Kidney epithelial cell (primary cell): ENCODE measurements at places on chromosomes 7 and 10. TPM values are rescaled to one million over a fixed set of nuclear protein-coding genes. Genes with fewer than 3 reads are reported as not detected.
A peak's percentile ranks its signal among the peaks of the same experiment; 100 is the strongest.

GRCh38 chr10:46555366-46555712 lies 1.1 kb downstream of the GPRIN2 start:
- DNase-seq = no peak

GRCh38 chr7:1290026-1290678 lies 57.5 kb downstream of the UNCX start:
- no peak for DNase-seq

- DNase-seq = no peak
These were observed 19.5 kb upstream of the MUC3A start for GRCh38 chr7:100929808-100930174.

- no peak for DNase-seq
These were observed 121.9 kb downstream of the BBS9 start for GRCh38 chr7:33251301-33251700.

Gene FGFR2
- total RNA-seq = 4.5 and 8.9 TPM in 2 replicates

Gene NPY4R2
- not detected in 2 replicates for total RNA-seq

DNA sequence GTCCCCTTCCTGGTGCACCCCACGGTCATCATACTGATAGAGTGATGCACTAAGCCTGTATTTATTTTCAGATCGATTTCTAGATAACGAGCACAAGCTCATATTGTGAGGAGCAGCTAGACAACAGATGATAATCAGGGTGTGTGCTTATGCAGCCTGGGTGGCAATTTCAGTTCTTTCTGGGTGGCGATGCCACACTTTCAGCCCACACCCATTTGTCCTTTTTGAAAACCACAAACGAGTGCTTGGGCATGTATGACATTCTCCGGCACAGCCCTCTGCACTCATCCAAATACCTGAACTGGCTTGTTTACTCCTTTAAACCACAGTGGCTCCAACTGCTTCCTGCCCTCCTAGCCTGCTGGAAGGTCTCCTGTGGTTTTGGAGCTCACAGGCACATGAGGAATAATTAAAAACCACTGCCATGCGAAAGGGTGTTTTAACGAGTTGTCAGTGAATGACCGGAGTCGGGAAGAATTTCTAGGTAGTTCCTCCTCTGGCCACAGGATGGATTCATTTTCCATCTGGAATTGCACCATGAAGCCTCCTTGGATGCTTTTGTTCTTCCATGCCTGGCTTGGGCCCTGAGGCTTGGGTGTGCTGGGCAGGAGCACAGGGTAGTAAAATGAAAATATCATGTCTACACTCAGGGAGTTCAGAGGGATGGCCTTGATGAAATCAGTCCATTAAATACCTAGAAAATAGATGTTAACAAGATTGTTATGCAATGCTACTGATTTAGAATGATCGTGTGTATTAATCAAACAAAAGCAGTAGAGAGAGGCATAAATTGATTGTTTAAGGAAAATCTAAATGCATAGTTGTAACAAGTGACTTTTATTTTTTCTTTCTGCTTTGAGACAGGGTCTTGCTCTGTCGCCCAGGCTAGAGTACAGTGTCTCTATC lies 52.4 kb upstream of the ITGB1 start:
- DNase-seq = peak; percentile 62

Gene VPS37D
- total RNA-seq = 9.0 and 12.2 TPM in 2 replicates

Gene GRM3
- total RNA-seq = not detected in 2 replicates

- DNase-seq = no peak
These were observed 631.5 kb upstream of the NRP1 start for GRCh38 chr10:33965795-33966581.

GRCh38 chr10:52563360-52563759 lies 209.2 kb downstream of the MBL2 start:
- no peak for DNase-seq

DNA sequence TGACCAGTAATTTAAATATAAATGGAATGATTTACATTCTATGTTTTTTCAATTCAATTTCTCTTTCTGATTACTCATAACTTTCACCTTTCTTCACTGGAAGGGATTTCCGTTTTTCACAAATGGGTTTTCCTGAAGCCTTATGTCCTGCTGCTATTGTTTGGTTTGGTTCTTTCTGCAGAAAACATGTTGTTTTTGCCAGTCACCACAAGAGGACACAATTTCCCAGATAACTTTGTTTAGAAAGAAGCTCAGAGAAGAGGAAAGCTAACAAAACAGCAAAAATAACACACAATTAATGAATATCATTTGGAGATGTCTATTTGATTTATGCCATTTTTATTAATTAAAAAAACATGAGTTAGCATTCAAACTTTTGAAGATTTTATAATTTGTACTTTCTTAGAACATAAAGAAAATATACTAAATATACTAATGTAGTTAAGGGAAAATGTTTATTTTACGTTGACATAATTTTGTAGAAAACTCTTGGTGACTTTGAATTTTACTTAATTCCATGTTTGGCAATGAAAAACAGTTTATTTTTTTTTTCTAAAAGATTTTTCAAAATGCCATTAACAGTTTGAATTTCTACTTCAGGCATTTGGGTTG lies 4.6 kb upstream of the TWIST1 start:
- no peak for DNase-seq

- no peak for DNase-seq
These were observed 112.6 kb downstream of the EEPD1 start for GRCh38 chr7:36265680-36266079.

Gene HOXA5
- 18.8 and 19.1 TPM in 2 replicates for total RNA-seq

GRCh38 chr10:132413226-132414205 lies 16.5 kb downstream of the PWWP2B start:
- DNase-seq = no peak

Gene HEPACAM2
- 0.08 TPM in 1 of 2 replicates, not detected in the other for total RNA-seq

- DNase-seq = no peak
These were observed 211.6 kb downstream of the SFMBT2 start for GRCh38 chr10:7199152-7199760.

GRCh38 chr10:128549101-128549608 lies 422.9 kb upstream of the MKI67 start:
- DNase-seq = no peak

Gene COL13A1
- 0.41 and 1.7 TPM in 2 replicates for total RNA-seq

Gene AVPI1
- 17.2 and 18.9 TPM in 2 replicates for total RNA-seq

Gene SYPL1
- total RNA-seq = 67.9 and 69.0 TPM in 2 replicates

Gene UPK3B
- total RNA-seq = not detected in 2 replicates

GRCh38 chr7:47738563-47739166 lies 156.8 kb upstream of the TNS3 start:
- no peak for DNase-seq

Gene GHITM
- 231 and 276 TPM in 2 replicates for total RNA-seq

GRCh38 chr10:86017841-86018734 lies 348.5 kb downstream of the GRID1 start:
- DNase-seq = no peak

- DNase-seq = no peak
These were observed 42.8 kb downstream of the CYP2C8 start for GRCh38 chr10:95026461-95026860.

DNA sequence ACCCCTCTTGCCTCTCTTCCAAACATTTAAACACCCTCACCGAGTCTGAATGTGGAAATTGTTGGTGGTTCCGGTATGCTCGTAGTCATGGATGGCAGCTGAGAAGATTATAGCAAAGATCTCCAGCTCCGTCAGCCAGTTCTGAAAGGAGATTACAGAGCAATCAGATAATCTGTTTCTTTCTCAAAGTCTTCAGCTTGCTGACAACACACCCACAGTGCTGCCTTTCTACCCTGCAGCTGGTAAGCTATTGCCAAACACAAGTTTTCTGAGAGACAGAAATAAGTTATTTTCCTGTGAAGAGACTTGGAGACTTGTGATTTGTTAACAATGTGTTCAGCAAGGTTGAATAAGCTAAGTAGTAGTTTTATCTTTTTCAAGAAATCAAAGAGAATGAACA lies 163.6 kb downstream of the PPP1R17 start:
- no peak for DNase-seq

DNA sequence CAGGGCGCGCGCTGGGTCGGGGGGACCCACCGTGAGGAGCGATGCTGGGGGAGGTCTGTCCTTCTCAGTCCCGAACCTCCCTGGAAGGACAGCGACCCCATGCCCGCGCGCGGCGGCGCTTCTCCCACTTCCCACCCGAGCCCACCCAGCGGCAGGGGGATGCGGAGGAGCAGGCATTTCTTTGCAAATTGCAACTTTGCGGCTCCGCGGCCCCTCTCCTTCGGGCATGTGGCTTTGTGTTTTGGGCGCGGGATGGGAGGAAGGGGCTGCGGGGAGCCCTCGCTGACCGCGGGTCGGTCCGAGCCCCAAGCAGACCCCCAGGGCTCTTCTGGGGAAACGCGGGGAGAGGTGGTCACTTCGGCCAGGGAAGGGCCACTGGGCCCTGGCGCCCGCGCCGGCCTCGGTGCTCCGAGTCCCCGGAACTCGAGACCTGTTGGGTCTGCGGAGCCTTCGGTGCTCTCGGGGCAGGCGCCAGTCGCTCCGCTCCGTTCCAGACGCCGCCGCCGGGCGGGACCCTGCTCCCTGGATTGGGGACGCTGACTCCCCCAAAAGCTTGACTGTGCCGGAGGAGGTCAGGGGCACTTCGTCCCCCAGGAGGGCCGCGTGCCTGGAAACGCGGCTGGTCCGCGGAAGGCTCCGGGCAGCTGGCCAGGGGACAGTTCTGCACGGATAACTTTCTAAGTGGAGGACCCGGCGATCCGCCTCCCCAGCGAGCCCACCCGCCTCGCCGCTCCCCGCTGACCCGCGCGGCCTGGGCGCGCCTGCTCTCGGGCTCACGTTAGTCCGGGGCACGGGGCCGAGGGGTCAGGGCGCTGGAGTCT lies 164.2 kb upstream of the DPP6 start:
- DNase-seq = no peak

Gene SYNPO2L
- total RNA-seq = not detected in 2 replicates

- no peak for DNase-seq
These were observed 62.5 kb downstream of the BPGM start for GRCh38 chr7:134709197-134709596.

- no peak for DNase-seq
These were observed 35.0 kb upstream of the DGKB start for GRCh38 chr7:14937581-14937980.

DNA sequence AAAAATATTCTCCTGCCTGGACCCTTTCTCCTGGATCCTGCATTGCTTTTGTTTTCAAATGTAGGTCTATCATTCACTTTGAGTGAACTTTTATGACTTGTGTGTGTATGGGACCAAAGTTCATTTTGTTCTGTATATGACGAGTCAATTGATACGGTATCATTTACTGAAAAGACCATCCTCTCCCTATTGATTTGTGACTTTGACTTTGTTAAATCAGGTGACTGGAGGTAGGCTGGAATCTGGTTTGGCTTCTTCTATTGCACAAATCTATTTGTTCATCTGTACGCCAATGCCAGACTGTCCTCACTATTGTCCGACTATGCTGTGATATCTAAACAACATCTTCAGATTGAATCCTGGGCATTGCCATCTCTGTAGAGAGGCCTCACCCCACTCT lies 5.3 kb upstream of the ARMS2 start:
- DNase-seq = no peak
